ENCODE measurements at places on chromosomes 2 and 18.

DNA sequence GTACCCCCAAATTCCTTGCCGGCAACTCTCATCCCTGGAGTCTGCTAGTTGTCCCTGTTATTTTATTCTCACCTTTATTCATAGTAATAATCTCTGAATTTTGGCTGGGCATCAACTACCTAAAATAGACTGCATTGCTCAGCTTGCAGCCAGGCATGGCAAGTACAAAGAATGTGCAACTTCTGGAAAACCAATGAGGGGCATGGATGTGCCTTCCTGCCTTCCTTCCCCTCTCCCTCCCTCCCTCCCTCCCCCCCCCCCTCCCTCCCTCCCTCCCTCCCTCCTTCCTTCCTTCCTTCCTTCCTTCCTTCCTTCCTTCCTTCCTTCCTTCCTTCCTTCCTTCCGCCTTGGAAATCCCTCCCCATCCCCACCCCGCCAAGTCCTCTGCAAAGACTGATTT lies 162.8 kb downstream of the CCDC148 start:
- H3K4me1 ChIP-seq, result no peaks in the 10 kb centered on the region
- no peak for DNase-seq
- H3K27ac ChIP-seq, result no peak overlapping the region

DNA sequence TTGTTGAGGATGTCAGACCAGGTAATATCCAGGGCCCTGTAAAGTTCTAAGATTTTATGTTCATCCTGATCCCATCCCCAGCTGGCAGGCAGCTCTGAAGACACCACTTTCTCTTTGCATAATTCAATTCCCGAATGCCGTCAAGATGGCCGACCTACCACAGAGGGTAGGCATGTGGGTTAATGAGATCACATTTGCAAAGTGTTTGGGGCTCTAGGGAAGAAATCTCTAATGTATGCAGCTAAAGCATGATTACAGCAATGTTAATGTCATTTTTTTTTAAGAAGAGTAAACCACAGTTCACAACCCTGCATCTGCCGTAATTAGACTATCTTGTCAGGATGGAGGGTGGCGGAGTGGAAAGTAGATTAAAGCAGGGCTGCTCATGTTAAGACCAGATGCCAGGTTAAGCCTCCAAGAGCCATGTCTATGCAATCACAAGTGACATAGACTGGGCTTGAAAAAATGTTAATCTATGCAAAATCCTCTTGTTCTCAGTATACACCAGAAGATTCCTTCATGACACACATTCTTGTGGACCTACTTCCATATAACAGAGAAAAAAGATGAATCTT lies 131.4 kb downstream of the ALK start:
- H3K36me3 ChIP-seq, result no peaks in the 10 kb centered on the region
- H3K4me1 ChIP-seq, result no peaks in the 10 kb centered on the region
- no peak overlapping the region for H3K27ac ChIP-seq
- no peak for DNase-seq
- H3K4me3 ChIP-seq, result no peak overlapping the region
- no peaks in the 10 kb centered on the region for H3K27me3 ChIP-seq

GRCh38 chr2:5433855-5434254 lies 258.3 kb upstream of the SOX11 start:
- no peaks in the 10 kb centered on the region for H3K27me3 ChIP-seq
- H3K4me1 ChIP-seq, result no peaks in the 10 kb centered on the region
- no peak overlapping the region for H3K27ac ChIP-seq
- H3K36me3 ChIP-seq, result no peaks in the 10 kb centered on the region

GRCh38 chr2:111701798-111702118 lies 182.2 kb downstream of the ANAPC1 start:
- H3K27ac ChIP-seq, result no peak overlapping the region
- no peaks in the 10 kb centered on the region for H3K27me3 ChIP-seq
- DNase-seq, result no peak

DNA sequence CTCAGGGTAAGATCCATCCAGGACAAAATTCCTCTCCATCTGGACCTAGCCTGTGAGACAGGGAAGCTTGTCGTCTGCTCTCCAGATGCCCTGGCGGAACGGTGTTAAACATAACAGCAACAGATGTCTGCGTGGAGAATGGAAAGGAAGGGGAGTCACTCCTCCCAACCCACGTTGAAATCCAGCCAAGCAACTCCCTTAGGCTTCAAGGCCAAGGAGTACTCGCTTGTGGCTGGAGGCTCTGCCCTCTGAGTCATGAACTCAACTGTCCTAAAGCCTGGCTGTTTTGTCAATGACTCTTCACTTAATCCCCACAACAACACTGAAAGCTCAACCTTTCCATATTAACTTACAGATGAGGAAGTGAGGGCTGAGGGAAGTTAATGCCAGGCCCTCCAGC lies 42.2 kb downstream of the TPO start:
- H3K36me3 ChIP-seq, result no peaks in the 10 kb centered on the region
- peaks cover 17% of the 10 kb centered on the region for H3K27me3 ChIP-seq
- DNase-seq, result no peak
- H3K4me3 ChIP-seq, result no peak overlapping the region

GRCh38 chr2:162000431-162000830 lies 73.6 kb downstream of the DPP4 start:
- no peak overlapping the region for H3K4me3 ChIP-seq
- H3K4me1 ChIP-seq, result peaks cover 17% of the 10 kb centered on the region
- H3K27ac ChIP-seq, result no peak overlapping the region

Data from HepG2 (cell line).